ENCODE measurements at places on chromosomes 7 and 10.

- DNase-seq, result no peak
Observed at GRCh38 chr7:91846436-91846835, 34.1 kb downstream of the MTERF1 start.

DNA sequence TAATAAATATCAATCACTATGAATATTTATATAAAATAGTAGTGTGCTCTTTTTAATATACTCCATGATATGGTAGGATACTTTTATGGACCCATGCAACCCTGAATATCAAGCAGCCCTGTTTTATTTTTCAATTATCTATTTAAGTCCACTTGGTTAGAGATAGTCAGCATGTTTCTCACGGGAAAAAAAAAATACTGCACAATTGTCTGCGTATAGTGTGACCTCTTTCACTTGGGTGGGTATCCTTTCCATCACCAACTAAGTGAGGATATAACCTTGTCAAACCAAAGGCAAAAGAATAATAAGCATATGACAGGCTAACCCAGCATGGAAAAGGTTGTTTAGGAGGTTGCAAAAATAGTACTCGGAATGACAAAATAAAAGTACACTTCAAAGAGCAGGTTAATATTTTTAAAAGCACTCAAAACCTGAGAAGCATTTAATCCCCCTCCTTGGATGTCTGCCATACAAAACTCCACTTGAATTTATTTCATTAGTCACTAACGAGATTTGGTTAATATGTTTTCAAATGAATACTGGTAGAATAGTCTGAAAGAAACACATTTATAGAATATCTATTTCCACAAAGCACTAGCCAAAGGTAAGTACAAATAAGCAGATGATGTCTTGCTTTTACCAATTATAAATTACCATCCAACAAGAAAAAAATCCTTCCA lies 76.5 kb downstream of the IMMP2L start:
- no peak for DNase-seq

GRCh38 chr7:147496209-147496608 lies 1094.4 kb upstream of the C7orf33 start:
- no peak for DNase-seq

DNA sequence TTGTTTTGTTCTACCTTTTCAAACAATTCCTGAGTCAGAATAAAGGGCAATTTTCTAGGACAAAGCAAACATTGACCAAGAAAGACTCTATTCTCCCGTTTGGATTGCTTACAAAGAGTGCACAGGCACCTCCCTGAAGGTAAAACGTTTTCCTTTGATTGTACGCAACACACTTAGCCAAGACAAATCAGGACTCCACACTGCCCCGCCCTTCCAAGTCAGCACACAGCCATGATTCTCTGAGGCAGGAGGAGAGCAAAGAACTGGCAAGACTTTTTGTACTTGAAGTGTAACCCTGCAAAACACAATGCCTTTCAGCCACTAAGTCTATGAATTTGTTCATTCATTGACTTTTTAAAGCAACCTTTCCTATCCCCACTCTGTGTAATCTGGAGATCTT lies 85.0 kb upstream of the FAM180A start:
- no peak for DNase-seq

DNA sequence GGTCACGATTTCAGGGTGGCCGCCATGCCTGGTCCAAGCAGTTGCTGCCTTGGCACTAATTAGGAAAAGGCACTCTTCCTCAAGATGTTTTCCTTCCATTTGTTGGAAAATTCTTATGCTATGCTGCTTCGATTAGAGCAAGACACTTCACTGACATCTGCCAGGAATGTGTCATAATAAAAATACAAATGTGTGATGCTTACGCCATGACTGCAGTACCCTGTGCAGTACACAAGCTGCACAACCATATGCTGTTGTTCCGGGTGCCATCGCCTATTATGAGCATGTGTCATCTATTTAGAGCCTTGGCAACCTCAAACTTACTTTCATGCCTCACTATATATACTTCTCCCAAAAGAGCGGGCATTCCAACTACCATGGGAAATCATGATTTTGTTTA lies 14.9 kb upstream of the MPP7 start:
- DNase-seq, result no peak

GRCh38 chr7:155228894-155229293 lies 68.8 kb upstream of the INSIG1 start:
- no peak for DNase-seq

GRCh38 chr10:44033008-44033407 lies 351.9 kb downstream of the CXCL12 start:
- DNase-seq, result no peak

GRCh38 chr7:53602817-53603418 lies 567.5 kb downstream of the POM121L12 start:
- DNase-seq, result no peak

- no peak for DNase-seq
Observed at GRCh38 chr7:115368998-115369397, 447.1 kb downstream of the MDFIC start.

DNA sequence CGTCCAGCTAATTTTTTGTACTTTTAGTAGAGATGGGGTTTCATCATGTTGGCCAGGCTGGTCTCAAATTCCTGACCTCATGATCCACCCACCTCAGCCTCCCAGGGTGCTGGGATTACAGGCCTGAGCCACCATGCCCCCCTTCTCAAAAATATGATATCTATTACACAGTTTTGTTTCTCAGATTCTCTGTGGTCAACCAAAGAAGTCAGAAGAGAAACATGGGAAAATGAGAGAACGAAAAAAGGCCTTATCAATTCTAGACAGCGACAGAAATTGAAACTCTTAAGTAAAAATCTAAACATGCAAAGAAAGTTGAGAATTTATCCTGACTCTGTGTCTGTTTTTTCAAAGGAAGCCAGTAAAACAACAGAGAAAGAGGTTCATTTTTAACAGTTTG lies 283.8 kb upstream of the PLXDC2 start:
- DNase-seq, result no peak

- no peak for DNase-seq
Observed at GRCh38 chr10:80186364-80187012, 18.8 kb downstream of the ANXA11 start.

- DNase-seq, result no peak
Observed at GRCh38 chr10:58919927-58920654, 256.4 kb upstream of the PHYHIPL start.

- DNase-seq, result peak; percentile 63
Observed at GRCh38 chr7:155190688-155191087, 107.0 kb upstream of the INSIG1 start.

DNA sequence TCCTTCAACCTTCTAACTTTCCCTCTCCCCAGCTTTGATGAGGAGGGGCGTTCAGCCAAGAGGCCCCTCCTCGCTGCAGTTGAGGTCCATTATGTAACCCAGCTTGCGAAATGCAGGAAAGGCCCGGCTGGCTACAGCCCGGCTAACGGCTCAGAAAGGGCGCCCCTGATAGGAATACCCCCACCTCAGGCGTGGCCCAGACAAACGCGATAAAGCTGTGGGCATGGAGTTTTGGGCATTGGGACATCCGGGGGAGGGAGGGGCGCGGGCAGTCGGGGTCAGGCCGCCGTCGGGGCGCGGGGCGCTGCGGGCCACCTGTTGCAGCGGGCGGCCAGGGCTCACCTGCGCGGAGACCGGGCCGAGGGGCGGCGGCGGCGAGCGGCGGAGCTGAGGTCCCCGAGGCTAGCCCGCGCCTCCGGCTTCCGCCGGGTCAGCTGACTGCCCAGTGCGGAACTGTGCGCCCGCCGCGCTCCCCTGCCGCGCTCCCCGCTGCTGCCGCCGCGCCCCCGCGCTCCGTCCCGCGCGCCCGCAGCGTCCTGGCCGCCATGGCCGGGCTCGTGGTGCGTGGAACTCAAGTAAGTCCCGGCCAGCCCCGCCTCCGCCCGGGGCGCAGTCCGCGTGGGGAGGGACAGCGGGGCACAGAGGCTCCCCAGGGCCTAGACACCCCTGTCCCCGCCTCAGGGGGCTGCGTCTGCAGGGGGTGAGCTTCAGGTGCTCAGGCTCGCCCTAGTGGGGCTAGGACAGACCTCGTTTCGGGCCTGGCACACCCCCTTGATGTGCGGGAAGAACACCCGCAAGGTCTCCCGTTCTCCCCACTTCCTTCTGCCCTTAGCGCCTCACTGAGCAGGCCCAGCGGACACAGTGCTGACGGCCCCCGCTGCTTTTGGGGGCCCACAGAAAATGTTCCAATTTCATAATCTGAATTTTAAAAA lies at the start of gene LRMDA:
TSS of gene LRMDA (plus strand) at position 445 of the 932 bp plus-strand sequence.
- DNase-seq, result no peak

GRCh38 chr10:103829838-103830465 lies 25.4 kb downstream of the SH3PXD2A start:
- DNase-seq, result no peak

- no peak for DNase-seq
Observed at GRCh38 chr7:96322847-96323461, 1.1 kb upstream of the SLC25A13 start.

Measured in CD4-positive, alpha-beta T cell treated with Interleukin-12 subunit alpha and Interleukin-12 subunit beta, for 1 hour (primary cell).